Activated naive CD4-positive, alpha-beta T cell treated with Interleukin-2 at 50 U/mL for 16 hours (primary cell): ENCODE measurements at places on chromosomes 6 and 20.

- no peak for DNase-seq
Observed at GRCh38 chr6:15331143-15331542, 85.3 kb downstream of the JARID2 start.

DNA sequence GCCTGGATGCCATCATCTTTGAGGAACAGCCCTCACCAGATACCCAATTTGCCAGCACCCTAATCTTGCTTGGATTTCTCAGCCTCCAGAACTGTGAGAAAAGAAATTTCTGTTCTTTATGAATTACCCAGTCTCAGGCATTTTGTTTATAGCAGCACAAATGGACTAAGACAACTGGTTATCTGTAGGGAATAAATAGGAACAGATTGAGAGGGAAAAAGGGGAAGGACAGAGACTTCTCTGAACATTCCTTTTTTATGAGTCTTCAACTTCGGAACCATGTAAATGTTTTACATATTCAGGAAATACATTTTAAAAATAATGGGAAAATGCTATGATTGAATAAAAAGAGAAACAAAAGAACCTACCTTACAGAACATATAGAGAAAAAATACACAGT is 20.9 kb downstream of the KCTD20 start:
- no peak for DNase-seq

- DNase-seq = no peak
Observed at GRCh38 chr20:63863021-63863797, 1.9 kb upstream of the TPD52L2 start.

- DNase-seq = no peak
Observed at GRCh38 chr6:112284603-112285002, 30.2 kb upstream of the LAMA4 start.

DNA sequence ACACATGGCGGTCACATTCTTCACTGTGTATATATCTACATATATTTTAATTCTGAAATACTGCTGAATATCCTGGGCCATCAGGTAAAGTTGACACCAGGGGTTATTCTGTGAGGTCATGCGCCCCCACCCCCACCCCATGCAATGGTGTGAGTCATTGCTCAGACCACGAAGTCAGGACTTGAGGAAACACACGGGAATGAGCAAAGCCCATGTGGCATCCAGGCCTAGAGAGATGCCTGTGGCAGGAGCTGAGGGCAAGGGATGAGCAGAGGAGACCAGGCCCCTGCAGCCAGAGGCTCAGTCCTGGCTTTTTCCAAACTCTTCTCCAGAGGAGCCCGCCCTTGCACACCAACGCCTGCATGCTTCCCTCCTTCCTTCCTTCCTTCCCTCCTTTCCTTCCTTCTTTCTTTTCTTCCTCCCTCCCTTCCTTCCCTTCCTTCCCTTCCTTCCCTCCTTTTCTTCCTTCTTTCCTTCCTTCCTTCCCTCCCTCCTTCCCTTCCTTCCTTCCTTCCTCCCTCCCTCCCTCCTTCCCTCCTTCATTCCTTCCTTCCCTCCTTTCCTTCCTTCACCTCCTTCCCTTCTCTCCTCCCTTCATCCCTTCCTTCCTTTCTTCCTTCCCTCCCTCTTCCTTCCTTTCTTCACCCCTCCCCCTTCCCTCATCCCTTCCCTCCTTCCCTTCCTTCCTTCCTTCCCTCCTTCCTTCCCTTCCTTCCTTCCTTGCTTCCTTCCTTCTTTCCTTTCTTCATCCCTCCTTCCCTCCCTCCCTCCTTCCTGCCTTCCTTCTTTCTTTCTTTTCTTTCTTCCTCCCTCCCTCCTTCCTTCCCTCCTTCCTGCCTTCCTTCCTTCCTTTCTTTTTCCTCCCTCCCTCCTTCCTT is 72.0 kb upstream of the INSM1 start:
- DNase-seq = no peak

GRCh38 chr6:53241938-53242337 is 93.3 kb upstream of the GCM1 start:
- no peak for DNase-seq

DNA sequence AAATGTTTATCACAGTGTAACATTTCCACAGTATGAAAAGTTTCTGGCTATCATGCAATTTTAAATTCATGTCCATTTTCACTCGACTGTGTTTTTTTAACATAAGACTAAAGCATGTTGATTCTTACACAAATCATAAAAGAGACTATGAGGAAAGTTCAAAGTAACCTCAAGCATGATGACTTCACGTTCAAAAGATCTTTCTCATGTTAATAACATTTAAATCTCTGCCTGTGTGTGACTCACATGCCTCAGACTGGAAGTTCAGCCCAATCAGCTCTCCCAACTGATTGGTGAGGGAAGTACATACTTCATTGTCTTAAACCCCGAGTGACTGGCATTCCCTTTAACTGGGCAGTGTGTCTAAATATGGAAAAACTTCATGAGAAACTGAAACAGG is 37.4 kb downstream of the ATXN1 start:
- DNase-seq = no peak

- no peak for DNase-seq
Observed at GRCh38 chr6:42841844-42842584, 37.4 kb upstream of the RPL7L1 start.

GRCh38 chr6:22651731-22652130 is 82.4 kb downstream of the HDGFL1 start:
- no peak for DNase-seq

- DNase-seq = no peak
Observed at GRCh38 chr6:68874747-68875146, 239.7 kb downstream of the ADGRB3 start.

GRCh38 chr6:37783856-37784584 is 35.5 kb upstream of the ZFAND3 start:
- peak; percentile 13 for DNase-seq
